T-helper 2 cell (primary cell): ENCODE measurements at places on chromosomes 12 and 14.

DNA sequence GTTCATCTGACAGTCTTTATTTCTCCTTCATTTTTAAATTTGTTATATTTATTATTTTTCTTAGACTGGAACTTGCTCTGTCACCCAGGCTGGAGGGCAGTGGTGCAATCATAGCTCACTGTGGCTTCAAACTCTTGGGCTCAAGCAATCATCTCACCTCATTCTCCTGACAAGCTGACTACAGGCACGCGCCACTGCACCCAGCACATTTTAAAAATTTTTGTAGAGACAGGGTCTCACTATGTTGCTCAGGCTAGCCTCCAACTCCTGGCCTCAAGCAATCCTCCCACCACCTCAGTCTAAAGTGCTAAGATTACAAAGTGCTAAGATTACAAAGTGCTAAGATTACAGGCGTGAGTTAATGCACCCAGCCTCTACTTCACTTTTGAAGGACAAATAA, 96.6 kb downstream of the RALGAPA1 start:
- no peak for DNase-seq

DNA sequence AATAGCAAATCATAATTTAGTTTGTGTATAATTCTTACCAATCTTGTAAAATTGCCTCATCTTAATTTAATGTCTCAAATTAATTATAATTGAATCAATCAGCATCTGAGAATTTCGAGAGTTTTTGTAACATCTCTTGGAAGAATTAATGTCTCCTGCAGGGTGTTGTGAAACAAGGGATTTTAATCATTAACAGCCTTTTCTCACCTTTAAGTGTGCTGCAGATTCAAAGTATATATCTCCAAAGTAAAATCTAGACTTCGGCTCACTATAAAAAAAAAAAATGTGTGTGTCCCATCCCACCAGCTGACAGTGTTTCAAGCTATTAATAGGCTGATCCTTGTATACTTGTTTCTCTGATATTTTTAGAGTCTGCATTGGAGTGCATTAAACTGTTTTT, 603.1 kb downstream of the ETNK1 start:
- no peak for DNase-seq

DNA sequence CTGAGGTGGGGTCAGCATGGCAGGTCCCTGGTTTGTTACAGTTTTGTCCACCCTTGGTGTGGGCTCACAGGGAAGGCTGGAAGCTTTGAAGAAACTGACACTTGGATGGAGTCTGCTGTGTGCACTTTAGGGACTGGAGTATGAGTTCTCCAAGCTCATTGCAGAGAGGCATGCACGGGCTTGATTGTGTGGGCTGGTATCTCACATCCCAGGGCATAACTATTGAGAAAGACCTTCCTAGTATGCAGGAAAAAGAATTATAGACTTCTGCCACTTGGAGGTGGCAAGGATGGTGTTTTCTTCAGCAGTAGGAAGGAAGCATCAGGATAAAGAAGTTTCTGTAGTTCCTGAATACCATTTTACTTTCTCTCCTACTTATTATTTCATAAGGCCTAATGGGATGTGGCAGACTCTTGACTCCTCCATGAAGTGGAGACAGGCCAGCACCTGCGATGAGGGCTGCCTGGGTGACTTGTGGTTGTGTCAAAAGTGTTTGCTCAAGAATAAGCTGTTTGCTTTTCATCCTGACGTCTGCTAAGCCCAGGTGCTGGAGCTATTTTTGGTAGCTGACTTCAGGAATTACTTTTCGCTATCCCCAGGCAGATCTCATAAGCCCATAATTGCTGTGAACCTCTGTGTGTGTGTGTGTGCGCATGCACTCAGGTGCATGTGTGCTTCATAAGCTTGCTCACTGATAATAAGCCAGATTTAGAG, 125.8 kb downstream of the KTN1 start:
- DNase-seq, result no peak

- no peak for DNase-seq
Observed at GRCh38 chr14:71117839-71118743, 210.8 kb downstream of the PCNX1 start.

DNA sequence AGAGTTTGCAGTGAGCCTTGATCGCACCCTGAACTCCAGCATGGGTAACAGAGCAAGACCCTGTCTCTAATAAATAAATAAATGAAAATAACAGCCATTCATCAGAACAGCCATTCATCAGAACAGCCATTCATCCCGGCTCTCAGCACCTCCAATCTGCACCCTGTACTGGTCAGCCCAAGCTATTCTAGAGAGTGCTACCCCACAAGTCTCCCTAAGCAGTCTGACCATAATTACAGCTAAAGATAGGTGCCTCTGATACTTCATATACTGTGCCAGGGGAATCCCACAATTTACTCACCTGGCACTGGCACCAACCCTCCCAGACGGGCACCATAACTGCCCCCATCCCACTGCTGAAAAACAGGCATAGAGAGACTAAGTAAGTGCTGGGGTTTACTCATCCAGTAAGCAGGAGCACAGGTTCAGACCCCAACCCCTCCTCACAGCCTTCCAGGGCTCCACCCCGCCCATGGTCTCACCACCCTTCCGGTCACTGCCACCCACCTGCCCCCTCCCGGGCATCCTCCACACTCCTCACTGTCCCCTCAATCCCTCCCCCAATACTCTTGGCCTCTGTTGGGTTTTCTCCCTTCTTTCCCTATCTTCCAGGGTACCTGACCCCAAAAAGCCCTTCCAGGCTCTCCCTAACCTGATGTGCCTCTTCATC, 15.2 kb upstream of the EIF5 start:
- DNase-seq, result no peak

GRCh38 chr14:66284346-66284745, 201.8 kb upstream of the CCDC196 start:
- DNase-seq, result no peak

DNA sequence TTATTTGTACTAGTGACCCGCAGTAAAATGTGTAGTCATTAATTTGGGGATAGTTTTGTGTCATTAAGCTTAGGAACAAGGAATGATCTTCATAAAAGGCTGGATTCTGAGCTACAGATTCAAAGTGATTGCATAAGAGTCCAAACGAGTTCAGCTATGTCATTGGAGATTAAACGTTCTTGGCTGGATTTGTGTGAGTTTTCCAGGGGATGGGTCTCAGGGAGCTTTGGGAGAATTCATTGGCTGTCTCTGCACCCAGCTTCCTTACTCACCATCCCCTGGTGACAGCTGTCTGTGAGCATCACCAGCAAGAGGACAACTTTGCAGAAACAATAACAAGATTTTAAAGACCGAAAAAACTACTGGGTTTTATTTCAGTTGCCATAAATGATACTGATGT, 130.4 kb downstream of the DAAM1 start:
- no peak for DNase-seq

DNA sequence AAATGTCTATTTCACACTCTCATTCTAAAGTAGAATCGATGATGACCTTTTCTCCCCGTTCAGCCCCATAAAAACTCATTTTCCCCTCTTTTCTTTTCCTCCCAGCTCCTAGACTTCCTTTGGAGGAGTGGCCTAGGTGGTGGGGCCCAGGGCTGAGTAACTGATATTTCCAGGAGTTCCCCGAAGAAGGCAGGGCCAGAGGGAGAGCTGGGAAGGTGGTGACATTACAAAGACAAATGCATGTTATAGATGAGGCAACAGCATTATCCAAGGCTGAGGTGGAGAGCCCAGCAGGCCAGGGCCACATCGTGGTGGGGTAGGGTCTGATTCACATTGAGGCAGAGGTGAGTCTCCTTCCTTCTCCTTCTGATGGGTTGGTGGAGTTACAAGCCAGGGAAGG, 22.2 kb upstream of the HDAC7 start:
- DNase-seq, result no peak

- no peak for DNase-seq
Observed at GRCh38 chr14:104687601-104688504, 1.6 kb upstream of the INF2 start.

DNA sequence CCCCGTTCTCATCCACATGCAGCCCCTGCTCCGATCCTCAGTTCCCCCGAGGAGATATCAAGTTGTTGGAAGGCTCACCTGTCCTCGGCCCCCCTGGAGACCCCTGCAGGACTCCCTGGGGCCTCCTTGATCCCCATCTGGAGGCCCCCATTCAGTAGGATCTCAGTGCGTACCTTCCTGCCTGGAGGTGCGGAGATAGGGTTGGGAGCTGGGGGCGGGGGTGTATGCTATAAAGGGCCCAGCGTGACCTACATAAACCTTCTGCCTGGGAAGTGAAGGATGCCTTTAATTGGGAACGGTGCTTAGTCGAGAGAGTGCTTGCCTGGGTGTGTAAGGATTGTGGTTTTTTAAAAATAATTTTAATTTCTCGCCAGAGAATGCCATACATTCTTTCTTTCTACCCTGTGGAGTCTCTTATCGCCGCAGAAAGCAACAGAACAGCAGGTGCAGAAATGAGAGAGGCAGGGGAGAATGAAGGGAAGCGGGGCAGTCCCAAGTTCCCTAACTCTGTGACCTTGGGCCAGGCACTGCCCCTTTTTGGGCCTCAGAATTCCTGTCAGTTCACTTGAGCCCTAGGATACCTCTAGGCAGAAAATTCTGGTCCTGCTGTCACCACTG, 153.7 kb downstream of the TSPAN9 start:
- no peak for DNase-seq

GRCh38 chr12:9969673-9970072, 1.5 kb upstream of the CLEC12A start:
- no peak for DNase-seq

GRCh38 chr12:106663385-106663784, 80.6 kb downstream of the RFX4 start:
- DNase-seq, result no peak

DNA sequence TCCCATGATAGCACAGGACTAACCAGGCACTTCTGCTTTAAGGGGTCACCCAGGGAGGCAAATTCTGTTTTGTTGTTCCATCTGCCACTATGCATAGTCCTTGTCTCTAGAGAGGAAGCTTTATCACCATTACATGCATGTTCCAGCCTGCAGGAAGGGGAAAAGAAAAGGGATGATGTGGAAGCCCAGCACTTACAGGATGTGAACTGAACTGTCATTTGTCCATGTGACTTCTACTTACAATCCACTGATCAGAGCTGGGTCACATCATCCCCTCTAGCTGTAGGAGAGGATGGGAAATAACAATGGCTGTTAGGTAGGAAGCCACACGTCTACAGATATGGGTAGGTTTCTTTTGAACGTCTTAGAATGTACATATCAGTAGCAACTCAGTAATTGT, 203.1 kb downstream of the PTPRO start:
- no peak for DNase-seq

DNA sequence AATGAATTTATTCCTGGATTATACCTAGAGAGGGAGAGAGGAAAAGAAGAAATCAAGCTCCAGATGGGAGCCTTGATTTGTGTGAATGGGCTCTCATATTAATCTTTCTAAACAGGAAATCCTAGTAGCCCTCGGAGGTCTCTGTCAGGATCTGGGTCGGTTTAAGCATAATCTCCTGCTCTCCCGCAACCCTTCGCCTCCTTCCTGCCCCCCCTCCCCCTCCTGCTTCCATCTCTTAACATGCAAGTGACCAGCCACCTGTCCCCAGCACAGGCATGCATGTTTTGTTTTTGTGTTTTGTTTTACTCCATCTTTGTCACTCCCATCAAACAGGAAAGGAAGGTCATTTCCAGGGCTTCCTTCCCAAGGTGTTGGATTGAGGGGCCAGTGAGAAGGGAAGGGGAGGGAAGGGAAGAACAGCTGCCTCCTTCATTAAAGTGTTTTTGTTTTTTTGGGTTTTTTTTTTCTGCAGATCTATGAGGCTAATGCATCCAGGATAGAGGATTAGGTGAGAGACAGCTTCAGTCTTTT, 4.8 kb upstream of the KCNA5 start:
- DNase-seq, result no peak

DNA sequence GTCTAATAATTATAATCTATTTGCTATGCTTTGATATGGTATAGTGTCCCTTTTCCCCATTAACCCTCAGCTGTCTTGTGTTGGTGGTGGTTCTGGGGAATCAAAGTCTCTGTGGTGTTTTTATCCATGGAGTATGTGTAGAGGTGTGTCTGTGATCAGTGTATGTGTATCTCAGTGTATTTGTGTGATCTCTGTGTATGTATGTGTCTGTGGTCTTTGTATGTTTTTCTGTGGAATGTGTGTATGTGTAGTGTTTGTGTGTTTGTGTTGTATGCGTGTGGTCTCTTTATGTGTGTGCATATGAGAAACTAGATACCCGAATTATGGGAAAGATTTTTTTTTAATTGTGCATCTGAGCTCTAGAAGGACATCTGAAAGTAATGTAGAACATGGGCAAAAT, 1.1 kb downstream of the GPR33 start:
- no peak for DNase-seq

DNA sequence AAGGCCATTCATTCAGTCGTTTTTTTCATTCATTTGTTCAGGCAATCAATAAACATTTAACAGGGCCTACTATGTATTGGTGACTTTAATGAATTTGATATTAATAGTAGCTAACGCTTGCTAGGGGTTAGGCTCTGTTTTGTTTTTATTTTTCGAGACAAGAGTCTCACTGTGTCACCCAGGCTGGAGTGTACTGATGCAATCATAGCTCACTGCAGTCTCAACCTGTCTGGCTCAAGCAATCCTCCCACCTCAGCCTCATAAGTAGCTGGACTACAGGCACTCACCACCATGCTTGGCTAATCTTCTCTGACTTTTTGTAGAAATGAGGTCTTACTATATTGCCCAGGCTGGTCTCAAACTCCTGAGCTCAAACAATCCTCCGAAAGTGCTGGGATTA, 25.6 kb upstream of the MED13L start:
- no peak for DNase-seq

- no peak for DNase-seq
Observed at GRCh38 chr12:62802984-62803383, 132.0 kb downstream of the PPM1H start.

GRCh38 chr12:131754184-131754583, 43.3 kb downstream of the SFSWAP start:
- DNase-seq, result no peak

DNA sequence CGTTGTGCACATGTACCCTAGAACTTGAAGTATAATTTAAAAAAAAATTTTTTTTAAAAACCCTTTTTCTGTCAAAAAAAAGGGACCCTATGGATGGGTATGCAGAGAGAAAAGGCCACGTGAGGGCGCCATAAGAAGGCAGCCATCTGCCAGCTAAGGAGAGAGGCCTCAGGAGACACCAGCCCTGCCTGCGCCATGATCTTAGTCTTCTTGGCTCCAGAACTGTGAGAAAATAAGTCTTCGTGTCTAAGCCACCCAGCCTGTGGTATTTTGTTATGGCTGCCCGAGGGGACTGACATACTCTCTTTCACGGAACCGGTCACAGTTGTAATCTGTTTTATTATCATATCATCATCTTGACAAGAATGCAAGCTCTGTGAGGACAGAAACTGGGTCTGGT, 174.8 kb downstream of the EFCAB11 start:
- no peak for DNase-seq

DNA sequence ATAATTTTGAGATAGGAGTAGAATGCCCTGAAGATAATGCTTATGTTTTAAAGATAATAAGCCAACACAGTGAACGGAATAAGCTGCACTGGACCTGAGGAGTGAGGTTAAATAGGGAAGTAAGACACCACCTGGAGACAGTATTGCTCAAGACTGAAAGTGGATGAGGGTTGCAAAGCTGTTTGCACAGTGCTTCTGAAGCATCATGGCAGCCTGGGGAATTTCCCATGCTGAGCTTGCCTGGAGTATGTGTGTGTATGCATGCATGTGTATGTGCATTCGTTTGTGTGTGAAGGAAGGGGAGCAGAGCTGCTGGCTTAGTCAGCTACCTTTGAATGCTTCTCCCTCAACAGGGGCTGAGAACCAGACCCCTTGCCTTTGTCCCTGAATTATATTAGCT, 35.8 kb downstream of the BHLHE41 start:
- no peak for DNase-seq

- no peak for DNase-seq
Observed at GRCh38 chr12:30752255-30752654, 2.5 kb downstream of the CAPRIN2 start.
